ENCODE measurements at places on chromosomes 1 and 21.

DNA sequence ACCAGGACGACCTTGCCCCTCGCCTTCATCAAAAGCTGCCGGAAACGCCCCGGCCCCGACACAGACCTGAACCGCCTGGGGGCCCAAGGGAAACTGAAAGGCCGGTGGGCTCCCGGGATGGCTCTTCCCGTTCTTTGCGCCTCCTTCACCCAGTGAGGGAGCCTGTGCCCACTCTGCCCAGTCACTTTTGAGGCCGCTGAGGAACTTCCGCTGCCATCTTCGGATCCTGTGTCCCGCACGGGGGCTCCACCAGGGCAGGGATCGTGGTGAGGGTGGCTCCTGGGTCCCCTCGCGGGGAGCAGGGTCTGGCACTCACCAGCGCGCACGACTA, 104.0 kb downstream of the PPIAL4G start:
- no peak for DNase-seq

- DNase-seq = no peak
Observed at GRCh38 chr1:12600880-12601633, 17.0 kb downstream of the DHRS3 start.

GRCh38 chr1:182304627-182305026, 87.0 kb downstream of the GLUL start:
- DNase-seq = no peak

- no peak for DNase-seq
Observed at GRCh38 chr1:13652238-13652637, 47.8 kb upstream of the PRDM2 start.

GRCh38 chr1:98920441-98921110, 84.1 kb downstream of the PLPPR5 start:
- no peak for DNase-seq

- no peak for DNase-seq
Observed at GRCh38 chr1:48955774-48956173, 179.1 kb upstream of the BEND5 start.

- no peak for DNase-seq
Observed at GRCh38 chr1:98256700-98257099, 335.9 kb upstream of the DPYD start.

DNA sequence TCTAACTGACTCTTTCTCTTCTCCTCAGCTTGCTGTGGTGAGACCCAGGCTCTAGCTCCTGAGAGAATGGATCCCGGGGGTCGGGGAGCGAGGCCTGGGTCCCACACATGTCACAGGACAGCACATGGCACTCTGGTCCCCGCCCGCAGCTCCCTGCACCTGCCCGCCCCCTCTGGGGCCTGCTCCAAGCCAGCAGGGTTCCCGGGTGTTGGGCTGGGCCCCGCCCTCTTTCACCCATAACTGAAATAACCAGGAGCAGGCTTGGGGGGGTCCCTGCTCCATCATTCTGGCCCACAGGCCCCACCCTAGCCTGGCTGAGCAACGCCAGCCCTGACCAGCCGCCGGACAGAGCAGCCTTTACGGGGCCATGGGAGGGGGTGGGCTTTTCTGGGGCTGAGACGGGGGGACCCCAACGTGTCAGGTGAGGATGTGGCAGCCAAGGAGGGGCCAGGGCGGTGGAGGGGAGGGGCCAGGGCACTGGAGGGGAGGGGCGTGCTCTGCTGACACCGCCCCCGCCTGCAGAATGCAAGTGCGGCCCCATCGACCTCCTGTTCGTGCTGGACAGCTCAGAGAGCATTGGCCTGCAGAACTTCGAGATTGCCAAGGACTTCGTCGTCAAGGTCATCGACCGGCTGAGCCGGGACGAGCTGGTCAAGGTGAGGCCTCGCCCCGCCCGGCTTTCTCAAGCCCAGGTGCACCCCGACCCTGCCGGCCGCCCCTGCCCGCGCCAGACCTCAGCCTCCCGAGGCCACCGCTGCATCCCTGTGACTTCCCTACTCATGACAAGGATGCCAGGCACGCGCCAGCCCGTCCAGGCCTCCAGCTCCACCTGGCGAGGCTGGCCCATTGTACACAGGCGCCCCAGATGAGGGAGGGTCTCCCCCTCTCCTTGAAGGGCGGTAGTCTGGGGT, 19.4 kb downstream of the COL6A1 start:
- DNase-seq = no peak

GRCh38 chr1:64087768-64088167, 115.7 kb upstream of the UBE2U start:
- no peak for DNase-seq

- DNase-seq = no peak
Observed at GRCh38 chr1:3690282-3691065, 38.2 kb downstream of the TP73 start.

GRCh38 chr1:54653036-54653435, 11.4 kb downstream of the MROH7 start:
- no peak for DNase-seq

- no peak for DNase-seq
Observed at GRCh38 chr1:19752083-19752696, 47.5 kb downstream of the TMCO4 start.

DNA sequence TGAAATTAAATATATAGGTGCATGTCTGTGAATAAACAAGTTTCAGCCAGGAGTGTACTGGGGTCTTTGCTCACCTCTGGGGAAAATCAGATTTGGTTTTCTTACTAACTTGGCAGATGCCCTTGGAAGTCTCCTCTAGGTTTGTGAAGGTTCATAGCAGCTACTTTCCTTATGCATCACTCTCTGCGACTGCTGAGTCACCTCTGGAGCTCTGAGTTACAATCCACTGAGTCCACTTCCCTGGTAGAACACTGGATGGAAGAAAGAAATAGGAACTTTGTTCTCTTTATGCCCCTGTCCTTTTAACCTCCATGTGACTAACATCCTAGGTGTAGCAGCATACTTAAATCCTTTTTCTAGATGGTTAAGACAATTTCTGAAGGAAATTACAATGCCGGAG, 4.4 kb upstream of the FASLG start:
- DNase-seq = no peak

DNA sequence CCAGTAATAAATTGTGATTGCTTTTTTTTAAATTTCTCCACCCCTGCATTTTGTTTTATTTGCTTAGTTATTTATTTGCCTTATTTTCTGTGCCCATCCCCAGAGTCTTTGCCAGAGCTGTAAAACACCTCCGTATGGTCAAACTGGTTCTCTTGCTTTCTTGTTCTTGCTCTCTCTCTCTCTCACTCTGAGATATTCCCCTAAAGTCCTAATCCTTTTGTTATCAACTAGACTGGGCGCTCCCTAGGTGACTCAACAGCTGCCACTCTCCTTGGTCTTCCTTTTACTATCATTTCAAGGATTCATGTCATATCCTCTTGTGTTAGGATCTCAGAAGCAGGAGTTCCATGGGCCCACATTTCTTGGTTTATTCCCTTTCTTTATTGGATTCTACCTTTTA, 160.0 kb downstream of the PRDM2 start:
- no peak for DNase-seq

- no peak for DNase-seq
Observed at GRCh38 chr1:37691497-37692077, 729 bp upstream of the CDCA8 start.

- no peak for DNase-seq
Observed at GRCh38 chr1:1114431-1114830, 1.5 kb downstream of the C1orf159 start.

GRCh38 chr1:57067863-57068262, 102.0 kb upstream of the C8B start:
- no peak for DNase-seq

DNA sequence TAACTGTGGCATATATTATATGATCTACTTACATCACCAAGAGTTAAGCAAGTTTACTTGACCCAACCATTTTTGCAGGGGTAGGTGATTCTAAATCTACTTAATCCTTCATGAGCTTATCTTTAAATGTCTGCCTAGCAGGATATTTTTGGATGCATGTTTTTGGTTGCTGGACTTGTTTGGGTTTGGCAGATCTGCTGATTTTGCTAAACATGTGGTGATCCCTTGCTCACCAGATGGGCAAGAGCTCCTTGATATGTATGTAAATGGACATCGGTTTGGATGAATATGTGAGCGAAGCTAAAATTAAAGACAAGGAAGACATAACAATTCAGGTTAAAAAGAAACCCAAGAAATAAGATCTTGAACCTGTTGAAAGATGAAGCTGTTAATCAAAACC, 36.7 kb downstream of the FMN2 start:
- no peak for DNase-seq

DNA sequence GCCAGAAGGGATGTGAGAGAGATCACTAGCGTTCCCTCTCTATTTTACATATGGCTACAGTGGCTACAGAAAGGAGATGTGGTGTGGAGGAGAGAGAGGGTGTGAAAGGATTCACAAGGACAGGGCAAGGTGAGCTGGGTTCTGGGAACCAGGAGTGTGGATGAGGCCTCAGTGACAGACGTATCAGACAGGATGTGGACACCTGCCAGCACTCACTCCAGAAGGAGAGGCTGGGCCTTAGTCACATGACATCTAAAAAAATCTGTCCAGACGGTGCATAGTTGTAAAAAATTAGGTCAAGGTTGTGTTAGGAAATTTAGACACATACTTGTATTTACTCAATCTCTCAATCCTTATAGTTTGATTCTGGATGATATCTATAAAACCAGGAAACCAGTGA, 10.6 kb downstream of the TRIM67 start:
- DNase-seq = no peak

GRCh38 chr1:111605576-111605975, 14.0 kb upstream of the RAP1A start:
- no peak for DNase-seq

- no peak for DNase-seq
Observed at GRCh38 chr21:34201001-34201400, 127.6 kb downstream of the MRPS6 start.

Measured in NCI-H1436 treated with DMSO at 0.1 percent for 48 hours (cell line).